Caudate nucleus (tissue), 63 donors: ENCODE measurements at places on chromosomes 6 and 20.

GRCh38 chr20:53227523-53227922 is 255.4 kb downstream of the TSHZ2 start:
- no peak for DNase-seq

DNA sequence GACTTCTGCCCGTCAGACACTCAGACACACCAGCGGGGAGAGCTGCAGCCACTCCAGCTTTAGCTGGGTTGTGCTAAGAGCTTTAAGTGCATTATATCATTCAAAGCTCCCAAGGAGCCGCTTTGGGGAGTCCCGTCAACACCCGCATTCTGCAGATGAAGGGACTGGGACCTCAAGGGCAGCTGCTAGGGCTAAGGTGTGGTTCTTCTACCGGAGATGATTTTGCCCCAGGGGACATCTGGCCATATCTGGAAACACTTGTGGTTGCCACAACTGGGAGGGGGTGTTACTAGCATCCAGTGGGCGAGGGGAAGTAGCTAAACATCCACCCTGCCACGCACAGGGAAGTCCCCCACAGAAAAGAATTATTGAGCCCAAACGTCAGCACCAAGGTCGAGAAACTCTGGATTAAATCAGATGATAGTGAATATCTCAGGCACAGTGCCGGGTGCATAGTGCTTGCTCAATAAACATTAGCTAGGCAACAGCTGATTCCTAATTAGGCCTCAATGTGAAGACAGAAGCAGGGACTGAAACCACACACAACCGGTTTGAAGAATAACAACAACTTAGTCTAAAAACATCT is 29.6 kb downstream of the PMEPA1 start:
- no peak for DNase-seq

GRCh38 chr6:39114388-39114703 is 640 bp downstream of the SAYSD1 start:
- DNase-seq: no peak

DNA sequence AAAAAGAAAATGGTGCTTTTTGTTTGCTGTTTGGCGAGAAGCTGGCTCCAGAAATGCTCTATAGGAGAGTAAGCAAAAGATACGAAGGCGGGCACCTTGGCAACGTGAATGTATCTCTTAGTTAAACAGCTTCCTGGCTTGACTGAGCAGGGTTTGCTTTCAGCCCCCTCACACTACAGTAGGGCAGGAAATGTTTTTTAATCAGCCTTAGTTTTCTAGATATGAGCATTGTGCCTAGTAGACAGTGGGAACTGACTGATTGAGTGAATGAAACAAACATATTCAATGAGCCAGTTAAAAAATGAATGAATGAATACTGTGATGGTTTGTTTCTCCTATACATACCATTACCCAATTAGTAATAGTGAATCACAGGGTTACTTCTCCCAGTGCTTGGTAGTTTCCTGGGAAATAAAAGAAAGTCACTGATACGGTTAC is 19.9 kb downstream of the CAP2 start:
- DNase-seq: no peak

- no peak for DNase-seq
These were observed 754.1 kb downstream of the DOK5 start for GRCh38 chr20:55229451-55229850.

DNA sequence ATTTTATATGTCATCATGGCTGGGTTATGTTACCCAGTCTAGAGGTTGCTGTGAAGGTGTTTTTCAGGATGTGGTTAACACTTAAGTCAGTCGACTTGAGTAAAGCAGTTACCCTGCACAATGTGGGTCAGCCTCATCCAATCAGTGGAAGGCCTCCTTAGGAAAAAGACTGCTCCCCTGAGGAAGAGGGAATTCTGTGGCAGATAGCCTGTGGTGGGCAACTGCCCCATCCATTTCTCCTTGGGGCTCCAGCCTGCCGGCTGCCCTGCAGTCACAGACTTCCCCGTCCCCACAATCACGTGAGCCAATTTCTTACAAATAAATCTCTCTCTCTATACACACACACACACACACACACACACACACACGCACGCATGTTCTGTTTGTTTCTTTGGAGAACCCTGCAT is 34.5 kb upstream of the MPC1 start:
- no peak for DNase-seq

- DNase-seq: no peak
These were observed 78.3 kb upstream of the CHD6 start for GRCh38 chr20:41696428-41696827.

GRCh38 chr6:56637640-56638039 is 5.0 kb downstream of the DST start:
- no peak for DNase-seq

GRCh38 chr6:44169154-44169553 is 10.5 kb downstream of the CAPN11 start:
- DNase-seq: no peak

DNA sequence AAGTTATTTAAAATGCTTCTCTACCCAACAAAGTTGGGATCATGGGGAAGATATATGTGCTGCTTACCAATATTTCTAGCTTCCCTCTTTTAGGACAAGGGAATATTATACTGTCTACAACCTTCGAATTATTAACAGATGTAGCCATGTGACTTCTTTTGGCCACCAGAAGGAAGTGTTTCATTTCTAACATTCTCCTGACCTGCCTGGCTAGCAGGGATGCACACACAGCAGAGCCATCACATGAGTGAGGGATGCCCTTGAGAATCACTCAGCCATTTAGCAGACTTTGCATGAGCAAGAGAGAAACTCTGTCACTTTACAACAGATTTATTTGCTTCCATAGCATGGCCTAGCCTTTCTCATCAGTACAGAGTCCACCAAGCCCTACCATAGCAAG is 230.7 kb upstream of the MARCKS start:
- no peak for DNase-seq
